ENCODE measurements at places on chromosomes 12 and 14.
A peak's percentile ranks its signal among the peaks of the same experiment; 100 is the strongest.

DNA sequence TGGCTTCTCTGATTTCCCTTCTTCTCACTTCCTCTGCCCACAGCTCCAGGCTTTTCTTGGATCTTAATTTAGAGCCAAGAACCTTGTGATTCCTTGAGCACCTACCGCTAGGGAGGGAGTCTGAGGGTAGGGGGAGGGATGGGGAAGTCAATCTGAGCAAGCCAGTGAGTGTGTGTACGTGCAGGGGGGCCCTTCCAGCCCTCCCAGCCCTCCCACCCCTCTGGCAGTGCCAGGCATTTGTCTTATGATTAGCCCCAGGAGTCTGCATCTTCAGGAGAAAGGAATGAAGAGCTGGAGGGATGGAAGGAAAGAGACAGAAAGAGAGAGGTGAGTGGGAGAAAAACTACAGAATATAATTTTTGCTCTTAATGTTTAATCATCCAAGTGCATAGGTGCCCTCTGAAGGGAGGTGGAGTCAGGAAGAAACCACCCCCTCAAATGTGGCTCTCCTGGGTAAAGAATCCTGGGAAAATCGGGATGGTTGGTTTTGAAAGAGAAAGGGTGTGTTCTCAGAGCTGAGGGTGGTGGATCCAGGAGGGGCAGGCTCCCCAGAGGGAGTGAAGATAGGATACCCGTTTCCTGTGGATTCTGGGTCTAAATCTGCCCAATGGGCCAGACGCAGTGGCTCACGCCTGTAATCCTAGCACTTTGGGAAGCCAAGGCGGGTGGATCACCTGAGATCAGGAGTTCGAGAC, 2.1 kb downstream of the PIANP start:
- DNase-seq = no peak

- DNase-seq = no peak
Measured at GRCh38 chr12:95205685-95206084, 11.6 kb downstream of the FGD6 start.

GRCh38 chr14:30906752-30907658, 32.6 kb downstream of the COCH start:
- peak; percentile 26 for DNase-seq

GRCh38 chr12:82912406-82912805, 225.7 kb downstream of the TMTC2 start:
- DNase-seq = no peak

DNA sequence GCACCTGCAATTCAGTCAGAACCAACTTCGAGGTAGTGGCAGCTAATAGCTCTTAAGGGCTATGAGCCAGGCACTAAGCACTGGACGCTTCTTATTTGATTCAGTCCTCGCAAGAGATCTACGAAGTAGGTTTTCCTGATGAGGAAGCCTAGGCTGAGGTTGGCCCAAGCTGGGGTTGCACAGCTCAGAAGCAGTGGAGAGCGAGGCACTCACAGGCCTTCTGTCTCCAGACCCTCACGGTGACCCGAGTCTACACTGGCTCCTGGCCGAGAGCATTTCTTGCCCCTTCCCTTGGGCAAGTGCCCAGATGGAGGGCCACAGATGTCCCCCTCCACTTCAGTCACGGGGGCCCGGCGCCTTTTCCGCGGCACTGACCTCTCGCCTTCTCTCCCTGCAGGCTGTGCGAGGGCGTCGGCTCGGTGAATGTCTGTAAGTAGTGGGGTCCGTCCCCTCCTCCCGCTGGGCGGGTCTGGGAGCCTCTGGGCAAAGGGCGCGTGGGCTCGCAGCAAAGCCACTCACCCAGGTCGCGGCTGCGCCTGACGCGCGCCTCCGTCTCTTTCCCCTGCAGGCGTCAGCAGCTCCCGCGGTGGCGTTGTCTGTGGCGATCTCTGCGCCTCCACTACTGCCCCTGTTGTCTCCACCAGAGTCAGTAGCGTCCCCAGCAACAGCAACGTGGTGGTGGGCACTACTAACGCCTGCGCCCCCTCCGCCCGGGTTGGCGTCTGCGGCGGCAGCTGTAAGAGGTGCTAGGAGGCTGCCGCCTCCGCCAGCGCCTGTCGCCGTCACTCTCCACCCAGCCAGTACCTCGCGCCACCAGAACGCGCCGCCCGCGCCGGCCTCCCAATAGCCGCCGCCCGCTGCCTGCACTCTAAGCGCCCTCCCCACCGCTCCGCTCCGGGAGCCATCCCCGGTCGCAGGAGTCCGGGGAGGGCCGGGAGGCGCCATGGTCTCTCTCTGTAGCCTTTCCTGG, 13.1 kb downstream of the KRT83 start:
- peak; percentile 27 for DNase-seq

GRCh38 chr14:71103662-71104484, 196.6 kb downstream of the PCNX1 start:
- DNase-seq = peak; percentile 75

DNA sequence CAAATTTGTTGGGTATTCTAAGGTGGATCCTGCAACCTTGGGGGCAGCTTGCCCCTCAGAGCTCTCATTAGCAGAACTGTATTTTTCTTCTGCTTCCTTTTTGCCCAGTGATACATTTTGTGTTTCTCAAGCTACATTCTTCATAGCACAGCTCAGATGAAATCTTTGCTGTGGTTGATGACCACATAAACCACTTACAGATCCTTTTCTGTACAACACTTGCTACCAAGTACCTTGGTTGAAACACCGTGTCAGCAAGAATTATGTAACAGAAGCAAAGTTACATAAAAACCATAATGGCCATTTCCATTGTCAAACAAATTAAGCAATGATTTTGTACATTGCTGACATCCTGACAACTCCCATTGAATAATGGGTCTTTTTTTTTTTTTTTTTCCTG, 9.7 kb upstream of the PLBD1 start:
- peak; percentile 34 for DNase-seq

GRCh38 chr14:100289916-100290606, 16.2 kb downstream of the SLC25A29 start:
- DNase-seq = no peak

- no peak for DNase-seq
Measured at GRCh38 chr12:92357584-92358261, 212.1 kb upstream of the BTG1 start.

- no peak for DNase-seq
Measured at GRCh38 chr12:42865282-42865681, 275.7 kb upstream of the PRICKLE1 start.

DNA sequence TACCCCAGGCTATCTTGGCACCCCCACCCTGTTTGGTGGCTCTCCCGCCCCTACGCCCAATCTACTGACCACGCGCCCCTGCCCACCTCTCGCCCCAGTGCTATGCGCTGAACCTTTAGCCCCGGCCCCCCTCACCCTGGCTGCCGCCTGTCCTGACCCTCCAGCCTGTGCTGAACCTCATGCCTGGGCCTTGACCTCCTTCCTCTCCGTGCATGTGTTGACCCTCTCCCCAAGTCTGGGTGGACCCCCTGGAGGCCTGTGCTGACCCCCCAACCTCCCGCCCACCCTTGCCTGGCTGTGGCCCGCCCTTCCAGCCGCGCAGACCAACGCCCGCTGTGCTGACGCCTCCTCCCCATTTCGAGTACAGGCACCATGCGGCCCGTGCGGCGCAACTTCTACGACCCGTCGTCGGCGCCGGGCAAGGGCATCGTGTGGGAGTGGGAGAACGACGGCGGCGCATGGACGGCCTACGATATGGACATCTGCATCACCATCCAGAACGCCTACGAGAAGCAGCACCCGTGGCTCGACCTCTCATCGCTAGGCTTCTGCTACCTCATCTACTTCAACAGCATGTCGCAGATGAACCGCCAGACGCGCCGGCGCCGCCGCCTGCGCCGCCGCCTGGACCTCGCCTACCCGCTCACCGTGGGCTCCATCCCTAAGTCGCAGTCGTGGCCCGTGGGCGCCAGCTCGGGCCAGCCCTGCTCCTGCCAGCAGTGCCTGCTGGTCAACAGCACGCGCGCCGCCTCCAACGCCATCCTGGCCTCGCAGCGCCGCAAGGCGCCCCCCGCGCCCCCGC, 20.7 kb downstream of the DTX1 start:
- no peak for DNase-seq

DNA sequence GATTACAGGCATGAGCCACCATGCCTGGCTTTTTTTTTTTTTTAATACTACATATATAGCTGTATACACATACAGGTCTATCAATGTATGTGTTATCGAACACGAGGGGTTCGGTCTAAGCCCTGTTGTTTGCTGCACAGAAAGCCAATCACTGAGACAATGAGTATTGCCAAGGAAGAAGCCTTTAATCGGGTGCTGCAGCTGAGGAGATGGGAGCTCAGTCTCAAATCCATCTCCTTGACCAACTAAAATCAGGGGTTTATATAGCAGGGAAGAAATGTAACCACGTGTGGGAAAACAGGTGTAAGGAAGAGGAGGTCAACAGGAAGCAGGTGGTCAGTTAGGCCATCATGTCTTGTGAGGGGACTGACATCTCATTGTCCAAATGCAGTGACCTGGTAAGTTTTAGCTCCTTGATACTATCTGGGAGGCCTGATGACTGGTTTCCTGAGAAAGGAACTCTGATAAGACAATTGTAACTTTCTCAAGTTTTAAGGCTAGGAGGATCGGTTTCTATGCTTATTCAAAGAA, 80.9 kb upstream of the MAP1LC3B2 start:
- no peak for DNase-seq

- no peak for DNase-seq
Measured at GRCh38 chr12:75872762-75873161, 158.8 kb downstream of the PHLDA1 start.

- no peak for DNase-seq
Measured at GRCh38 chr14:105275267-105275946, 25.4 kb downstream of the BRF1 start.

- DNase-seq = no peak
Measured at GRCh38 chr12:78338054-78338785, 507.5 kb downstream of the NAV3 start.

GRCh38 chr12:124608450-124608870, 41.0 kb upstream of the NCOR2 start:
- peak; percentile 43 for DNase-seq

DNA sequence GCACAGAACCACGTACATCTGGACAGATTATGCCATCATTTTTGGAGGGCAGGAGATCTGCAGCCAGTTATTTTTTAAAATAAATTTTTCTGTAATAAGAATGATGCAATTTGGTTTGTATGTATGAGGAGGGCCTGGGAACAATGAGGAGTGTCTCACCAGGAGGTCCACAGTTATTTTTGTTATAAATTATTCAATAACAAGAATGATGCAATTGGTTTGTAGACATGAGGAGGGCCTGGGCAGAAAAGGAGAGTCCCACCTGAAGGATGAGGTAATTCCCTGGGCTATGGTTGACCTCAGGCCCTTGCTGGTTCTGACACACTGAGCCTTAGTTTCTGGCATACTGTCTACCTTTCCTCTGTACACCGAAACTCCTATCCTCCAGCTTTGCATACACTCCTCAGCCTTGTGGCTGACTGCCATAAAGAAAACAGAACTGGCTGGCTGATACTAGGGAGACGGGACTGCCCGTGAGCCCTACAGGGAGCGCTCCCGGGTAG, 9.0 kb upstream of the DCD start:
- no peak for DNase-seq

DNA sequence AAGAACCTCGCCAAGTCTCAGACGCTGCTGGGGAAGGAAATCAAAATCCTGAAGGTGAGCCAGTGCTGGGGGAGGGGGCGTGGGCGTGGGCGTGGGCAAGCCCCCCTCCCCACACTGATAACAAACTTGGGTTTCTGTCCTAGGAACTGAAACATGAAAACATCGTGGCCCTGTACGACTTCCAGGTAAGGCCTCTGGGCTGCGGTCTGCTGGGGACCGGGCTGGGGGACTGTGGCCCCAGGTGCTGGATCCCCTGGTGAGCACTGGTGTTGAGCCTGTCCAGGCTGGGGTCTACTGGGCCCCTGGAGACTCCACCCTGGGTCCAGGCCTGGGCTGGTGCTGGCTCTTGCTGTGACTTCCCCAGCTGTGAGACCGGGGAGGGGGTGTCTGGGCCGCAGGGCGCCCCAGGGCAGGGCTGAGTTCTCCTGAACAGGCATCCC, 1.2 kb downstream of the ULK1 start:
- no peak for DNase-seq

- no peak for DNase-seq
Measured at GRCh38 chr12:80684077-80684495, 23.3 kb upstream of the MYF6 start.

DNA sequence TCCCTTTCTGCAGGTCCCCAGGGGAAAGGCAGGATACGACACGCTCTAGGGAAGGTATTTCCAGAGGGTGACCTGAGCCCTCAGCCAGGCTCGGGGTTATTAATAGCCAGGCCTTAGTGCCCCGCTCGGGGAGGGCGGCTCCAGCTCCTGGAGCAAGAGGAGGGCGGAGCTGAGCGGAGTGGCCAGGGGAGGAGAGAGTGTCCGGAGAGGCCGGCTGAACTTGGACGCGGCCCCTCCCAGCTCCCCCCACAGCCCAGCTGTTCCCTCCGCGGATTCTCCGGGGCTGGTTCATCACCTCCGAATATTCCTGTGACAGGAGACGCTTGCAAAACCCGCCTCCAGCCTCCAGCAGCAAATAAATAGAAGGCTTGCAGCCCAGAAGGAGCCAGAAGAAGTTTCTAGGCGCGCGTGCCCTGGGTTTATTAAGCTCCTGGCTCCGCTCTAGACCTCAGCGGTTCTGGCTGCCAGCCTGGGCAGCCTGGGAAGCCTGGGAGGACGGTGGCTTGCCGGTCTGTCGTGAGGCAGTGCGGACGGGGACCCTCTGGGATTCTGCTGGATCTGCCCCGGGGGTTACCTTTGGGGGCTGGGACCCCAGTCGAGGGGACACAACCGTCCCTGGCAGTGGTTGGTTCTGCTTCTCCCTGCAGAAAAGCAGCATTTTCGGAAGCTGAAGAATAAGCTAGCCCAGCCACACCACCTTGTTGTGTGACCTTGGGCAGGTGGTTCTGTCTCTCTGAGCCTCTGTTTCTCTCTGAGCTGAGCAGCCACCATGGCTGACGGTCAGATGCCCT, at the start of gene HSPB8:
HSPB8 (plus strand) TSS at position 388 of the 791 bp plus-strand sequence; CDS start at position 770, 382 bp downstream.
- peak; percentile 59 for DNase-seq

DNA sequence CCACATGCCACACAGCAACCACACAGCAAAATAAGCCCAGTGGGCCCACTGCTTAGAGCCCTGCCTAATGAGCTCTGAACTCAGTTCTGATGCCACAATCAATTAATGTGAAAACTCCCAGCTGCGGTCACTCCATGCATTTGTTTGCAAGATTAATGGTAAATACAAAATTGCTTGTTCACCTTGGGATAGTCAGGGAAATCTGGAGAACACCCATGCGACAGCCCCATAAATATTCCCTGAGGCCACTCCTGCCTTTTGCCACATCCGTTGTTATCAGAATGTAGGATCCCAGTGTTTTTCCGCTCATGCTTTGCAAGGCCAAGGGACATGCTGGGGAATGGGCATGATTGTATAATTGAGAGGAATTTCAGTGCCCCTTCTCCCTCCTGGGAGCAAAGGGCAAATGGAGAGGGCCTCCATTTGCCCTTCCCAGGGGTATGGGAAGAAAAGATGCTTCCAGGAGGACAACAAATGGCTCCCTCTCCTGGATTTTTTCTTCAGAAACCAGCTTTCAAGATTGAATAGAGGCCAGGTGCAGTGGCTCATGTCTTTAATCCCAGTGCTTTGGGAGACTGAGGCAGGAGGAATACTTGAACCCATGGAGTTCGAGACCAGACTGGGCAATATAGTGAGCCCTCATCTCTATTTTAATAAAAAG, 30.8 kb upstream of the CMKLR1 start:
- no peak for DNase-seq

All from DMS79 treated with DMSO at 0.1 percent for 48 hours (cell line).